ENCODE measurements at places on chromosomes 4 and X.

- DNase-seq: no peak
These were observed 736.9 kb upstream of the MAGEB2 start for GRCh38 chrX:29478336-29479069.

DNA sequence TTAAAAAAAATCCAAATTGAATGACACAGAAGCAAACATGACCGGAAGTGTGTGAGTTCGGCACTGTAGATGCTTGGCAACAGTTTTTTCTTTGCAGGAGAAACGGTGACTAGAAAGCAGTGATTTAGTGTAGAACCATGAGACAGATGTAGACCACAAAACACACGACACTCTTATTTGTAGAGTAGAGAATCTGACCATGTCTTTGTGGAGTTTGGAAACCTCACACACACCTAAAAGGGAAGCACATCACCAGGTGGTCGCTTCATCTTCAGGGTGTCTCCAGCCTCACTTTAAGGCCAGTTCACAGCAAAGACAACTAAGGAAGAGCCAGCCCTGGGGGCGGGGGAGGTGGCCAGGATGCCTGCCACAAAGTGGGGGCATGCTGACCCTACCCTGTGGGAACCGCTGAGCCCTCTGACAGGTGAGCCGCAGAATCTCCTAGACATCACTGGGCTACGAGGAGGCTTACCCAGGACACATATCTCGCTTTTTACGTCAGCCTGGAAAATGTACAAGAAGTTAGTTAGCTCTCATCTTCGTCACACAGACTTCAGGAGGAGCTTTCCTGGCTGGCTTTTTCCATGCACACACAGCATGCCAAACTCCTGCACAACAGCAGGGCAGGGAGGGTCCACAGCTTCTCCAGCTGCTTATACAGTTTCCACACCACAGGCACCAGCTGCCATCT lies 64.4 kb upstream of the PDLIM3 start:
- no peak for DNase-seq

DNA sequence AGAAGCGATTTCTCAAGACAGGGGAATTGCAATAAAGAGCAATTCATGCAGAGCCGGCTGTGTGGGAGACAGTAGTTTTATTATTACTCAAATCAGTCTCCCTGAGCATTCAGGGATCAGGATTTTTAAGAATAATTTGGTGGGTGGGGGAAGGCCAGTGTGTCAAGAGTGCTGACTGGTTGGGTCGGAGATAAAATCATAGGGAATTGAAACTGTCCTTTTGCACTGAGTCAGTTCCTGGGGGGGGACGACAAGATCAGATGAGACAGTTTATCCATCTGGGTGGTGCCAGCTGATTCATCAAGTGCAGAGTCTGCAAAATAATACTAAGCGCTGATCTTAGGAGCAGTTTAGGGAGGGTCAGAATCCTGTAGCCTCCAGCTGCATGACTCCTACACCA lies 502.4 kb downstream of the NLGN4X start:
- DNase-seq: no peak

GRCh38 chr4:147052361-147052760 lies 106.7 kb upstream of the TTC29 start:
- DNase-seq: no peak

DNA sequence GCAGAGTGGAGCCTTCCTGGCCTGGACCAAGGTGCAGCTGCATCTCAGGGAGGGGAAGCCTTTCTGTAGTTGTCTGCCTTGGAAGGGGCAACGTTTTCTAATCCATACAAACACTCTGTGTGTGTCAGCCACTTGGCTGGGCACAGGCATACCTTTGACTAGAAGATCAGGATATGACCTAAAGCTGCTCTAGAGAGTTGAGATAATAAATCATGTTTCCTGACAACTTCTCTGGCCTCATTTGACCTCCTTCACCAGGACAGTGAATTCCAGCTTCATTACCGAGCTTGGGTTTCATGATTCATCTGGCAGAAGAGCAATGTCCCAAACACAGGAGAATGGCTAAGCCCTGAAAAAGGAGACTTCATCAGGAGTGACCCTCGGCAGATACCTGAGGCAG lies 89.6 kb upstream of the KIT start:
- DNase-seq: no peak

- no peak for DNase-seq
These were observed 4.3 kb upstream of the AADAT start for GRCh38 chr4:170093973-170094535.

DNA sequence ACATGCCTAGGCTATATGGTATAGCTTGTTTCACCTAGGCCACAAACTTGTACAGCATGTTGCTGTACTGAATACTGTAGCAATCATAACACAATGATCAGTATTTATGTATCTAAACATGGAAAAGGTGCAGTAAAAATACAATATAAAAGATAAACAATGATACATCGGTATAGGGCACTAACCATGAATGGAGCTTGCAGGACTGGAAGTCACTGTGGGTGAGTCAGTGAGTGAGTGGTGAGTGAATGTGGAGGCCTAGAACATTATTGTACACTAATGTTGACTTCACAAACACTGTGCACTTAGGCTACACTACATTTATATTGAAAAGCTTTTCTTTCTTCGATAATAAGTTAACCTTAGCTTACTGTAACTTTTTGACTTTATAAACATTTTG lies 45.6 kb upstream of the ANK2 start:
- no peak for DNase-seq

DNA sequence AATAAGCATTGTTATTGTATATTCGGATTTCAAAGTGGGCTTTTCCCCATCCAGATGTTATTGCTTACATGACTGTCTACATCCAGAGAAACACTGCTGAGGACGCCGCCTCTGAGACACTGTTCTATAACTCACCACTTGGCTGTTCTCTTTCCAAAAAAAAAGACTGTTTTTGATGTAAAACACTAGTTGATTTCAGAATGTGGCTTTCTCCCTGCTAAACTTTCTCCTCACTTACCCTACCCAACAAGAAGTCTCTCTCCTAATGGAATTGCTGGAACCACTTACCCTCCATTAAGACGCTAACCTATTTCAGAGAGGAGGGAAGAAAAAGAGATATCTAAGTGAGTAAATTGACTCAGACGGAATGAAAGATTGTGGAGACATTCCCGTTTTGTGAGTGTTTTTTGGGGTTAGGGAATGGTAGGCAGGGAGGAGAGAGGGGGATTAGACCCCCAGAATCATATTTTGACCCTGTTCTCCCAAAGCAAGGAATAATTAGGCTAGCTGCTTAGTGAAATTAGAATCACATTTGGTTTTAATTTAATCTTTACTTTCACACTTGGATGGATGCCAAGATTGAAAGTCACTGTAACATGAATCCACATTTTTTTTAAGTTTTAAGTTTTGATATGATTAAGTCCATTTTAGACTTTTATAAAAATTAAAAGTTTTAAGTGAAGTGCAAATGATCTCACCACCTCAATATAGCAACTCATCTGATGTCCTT lies 174.9 kb downstream of the CHIC2 start:
- DNase-seq: no peak
